ENCODE measurements at places on chromosomes 5 and 9.

- DNase-seq, result no peak
These were observed 587.4 kb downstream of the PRELID2 start for GRCh38 chr5:145247745-145248040.

- DNase-seq, result no peak
These were observed 424.0 kb downstream of the CDH18 start for GRCh38 chr5:19564036-19564435.

GRCh38 chr9:133892193-133892920 lies 99.8 kb downstream of the VAV2 start:
- no peak for DNase-seq

- DNase-seq, result no peak
These were observed 37.6 kb downstream of the ANKRD33B start for GRCh38 chr5:10601246-10602030.

GRCh38 chr9:108953983-108954574 lies 19.9 kb downstream of the ABITRAM start:
- no peak for DNase-seq

DNA sequence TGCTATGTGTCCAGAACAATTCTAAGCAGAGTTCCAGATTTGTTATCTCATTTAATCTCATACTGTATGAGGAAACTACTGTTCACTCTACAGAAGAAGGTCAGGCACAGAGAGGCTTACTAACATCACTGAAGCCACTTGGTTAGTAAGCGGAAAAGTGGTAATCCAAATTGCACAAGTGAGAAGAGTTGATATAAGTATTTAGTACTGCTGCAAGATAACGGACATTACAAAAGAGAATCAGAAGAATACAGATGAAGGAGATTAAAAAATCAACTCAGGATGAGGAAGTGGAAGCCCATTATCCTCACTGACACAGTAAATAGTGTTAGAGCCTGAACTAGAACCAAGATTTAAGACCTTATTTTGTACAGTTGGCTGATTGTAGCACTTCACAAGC lies 22.3 kb upstream of the TLR4 start:
- no peak for DNase-seq

DNA sequence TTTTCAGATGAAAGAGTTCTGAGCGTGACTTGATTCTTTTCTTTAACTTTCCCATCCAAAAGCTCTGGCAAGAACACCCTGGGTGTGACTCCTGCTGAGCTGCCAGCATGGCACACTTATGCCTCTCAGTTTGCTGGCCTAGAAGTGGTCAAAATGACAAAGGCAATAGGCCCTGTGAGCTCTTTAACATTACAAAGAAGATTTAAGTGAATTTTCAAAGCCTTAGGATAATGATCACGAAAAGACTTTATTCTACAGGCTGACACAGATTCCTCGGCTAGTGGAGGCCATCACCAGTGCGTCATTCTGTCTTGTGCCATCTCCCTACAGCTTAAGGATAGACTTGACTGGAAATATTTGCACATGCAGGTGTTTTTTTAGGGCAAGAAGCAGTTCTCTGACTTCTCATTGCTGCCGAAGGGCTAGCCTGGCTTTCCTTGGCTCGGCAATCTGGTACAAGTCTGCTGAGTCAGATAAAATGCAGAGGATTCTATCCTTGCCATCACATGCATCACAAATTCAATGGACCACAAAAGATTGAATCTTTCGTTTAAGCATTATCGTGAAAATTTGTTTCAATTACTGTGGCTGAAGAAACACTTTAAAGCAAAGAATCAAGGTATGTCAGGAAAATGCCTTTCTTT lies 311.5 kb downstream of the COX7C start:
- DNase-seq, result no peak

DNA sequence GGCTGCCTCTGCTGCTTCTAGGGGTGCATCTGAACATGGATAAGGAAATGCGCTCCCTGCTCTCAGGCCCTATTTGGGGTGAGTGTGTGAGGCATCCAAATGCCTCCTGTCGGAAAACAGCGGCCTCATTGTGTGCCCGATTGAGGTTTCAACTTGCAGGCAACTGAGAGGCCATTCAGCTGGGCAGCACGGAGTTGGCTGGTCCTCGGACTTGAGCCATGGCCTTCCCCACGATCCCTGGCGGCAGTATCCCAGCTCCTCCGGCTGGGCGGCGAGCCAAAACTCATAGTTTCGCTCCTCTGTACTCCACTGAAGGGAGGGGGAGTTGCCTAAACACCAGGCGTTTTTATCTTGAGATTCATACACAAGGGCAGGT lies 597.3 kb upstream of the SGCD start:
- DNase-seq, result no peak

GRCh38 chr5:6183391-6184390 lies 194.7 kb downstream of the MED10 start:
- DNase-seq, result no peak

- DNase-seq, result no peak
These were observed 58.8 kb downstream of the GARNL3 start for GRCh38 chr9:127323393-127323792.

GRCh38 chr9:121756474-121757280 lies 105.2 kb downstream of the DAB2IP start:
- DNase-seq, result no peak

GRCh38 chr5:137389042-137389441 lies 110.1 kb downstream of the SPOCK1 start:
- DNase-seq, result no peak

All from activated CD8-positive, alpha-beta memory T cell treated with anti-CD3 and anti-CD28 coated beads for 1 hour (primary cell).